Fibroblast of villous mesenchyme (primary cell): ENCODE measurements at places on chromosomes 2 and 18. TPM values are rescaled to one million over a fixed set of nuclear protein-coding genes. Genes with fewer than 3 reads are reported as not detected.

DNA sequence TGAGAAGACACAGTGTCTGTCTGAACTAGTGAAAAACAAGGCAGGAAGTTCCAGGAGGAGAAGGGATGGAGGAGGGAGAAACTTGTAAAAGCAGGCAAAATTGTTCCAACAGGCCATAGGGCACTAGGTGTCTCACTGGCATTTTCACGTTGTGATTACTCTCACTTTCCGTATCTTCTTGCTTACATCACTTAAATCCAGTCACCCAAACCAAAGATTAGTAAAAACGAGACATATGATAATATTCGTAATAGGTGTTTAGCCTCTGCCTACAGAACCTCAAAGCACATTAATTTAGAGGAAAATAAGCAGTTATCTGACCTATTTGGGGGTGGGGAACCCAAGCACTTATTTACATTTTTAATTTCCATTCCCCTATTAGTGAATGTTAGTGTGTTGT lies 78.3 kb downstream of the POU3F3 start:
- no peak for DNase-seq

The AGXT gene
- not detected in 2 replicates for total RNA-seq

DNA sequence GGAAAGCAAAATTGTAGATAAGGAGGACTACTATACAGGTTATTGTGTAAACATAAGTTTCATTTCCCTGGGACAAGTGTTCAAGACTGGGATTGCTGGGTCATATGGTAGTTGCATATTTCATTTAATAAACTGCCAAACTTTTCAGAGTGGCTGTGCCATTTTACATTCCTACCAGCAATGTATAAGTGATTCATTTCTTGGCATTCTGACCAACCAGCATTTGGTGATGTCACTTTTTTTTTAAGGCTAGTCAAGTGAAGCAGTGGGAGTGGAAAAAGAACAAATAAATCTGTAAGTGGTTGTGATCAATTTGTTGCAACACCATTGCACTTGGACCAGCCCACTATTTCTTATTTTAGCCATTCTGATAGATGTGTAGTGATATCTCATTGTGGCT lies 5.2 kb upstream of the CHCHD5 start:
- DNase-seq, result peak; percentile 73

GRCh38 chr18:12317664-12318333 lies 9.8 kb downstream of the TUBB6 start:
- peak; percentile 62 for DNase-seq

GRCh38 chr2:158131919-158132566 lies 30.4 kb downstream of the UPP2 start:
- no peak for DNase-seq

The TANC1 gene
- 49.9 and 74.7 TPM in 2 replicates for total RNA-seq
